ELF-1 (cell line): ENCODE measurements at places on chromosomes 7 and 10.

DNA sequence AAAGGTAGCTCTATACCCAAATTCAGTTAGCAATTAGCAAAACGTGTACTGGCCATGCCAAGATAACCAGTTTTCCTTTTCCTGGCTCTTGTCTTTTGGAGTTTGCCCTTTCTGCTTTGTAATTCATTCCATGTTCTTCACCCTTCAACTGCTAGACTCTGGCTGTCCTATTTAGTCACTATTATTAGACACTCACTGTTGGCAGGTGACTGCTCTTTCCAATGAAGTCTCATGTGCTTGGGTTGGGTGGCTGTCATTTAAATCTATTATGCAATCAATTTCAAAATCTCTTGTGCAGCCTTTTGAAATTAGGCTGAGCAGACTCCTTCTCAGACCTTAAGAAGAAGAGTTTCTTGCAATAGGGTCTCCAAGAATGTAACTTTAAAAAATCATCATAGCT is 266.5 kb downstream of the GPR158 start:
- no peak for DNase-seq

DNA sequence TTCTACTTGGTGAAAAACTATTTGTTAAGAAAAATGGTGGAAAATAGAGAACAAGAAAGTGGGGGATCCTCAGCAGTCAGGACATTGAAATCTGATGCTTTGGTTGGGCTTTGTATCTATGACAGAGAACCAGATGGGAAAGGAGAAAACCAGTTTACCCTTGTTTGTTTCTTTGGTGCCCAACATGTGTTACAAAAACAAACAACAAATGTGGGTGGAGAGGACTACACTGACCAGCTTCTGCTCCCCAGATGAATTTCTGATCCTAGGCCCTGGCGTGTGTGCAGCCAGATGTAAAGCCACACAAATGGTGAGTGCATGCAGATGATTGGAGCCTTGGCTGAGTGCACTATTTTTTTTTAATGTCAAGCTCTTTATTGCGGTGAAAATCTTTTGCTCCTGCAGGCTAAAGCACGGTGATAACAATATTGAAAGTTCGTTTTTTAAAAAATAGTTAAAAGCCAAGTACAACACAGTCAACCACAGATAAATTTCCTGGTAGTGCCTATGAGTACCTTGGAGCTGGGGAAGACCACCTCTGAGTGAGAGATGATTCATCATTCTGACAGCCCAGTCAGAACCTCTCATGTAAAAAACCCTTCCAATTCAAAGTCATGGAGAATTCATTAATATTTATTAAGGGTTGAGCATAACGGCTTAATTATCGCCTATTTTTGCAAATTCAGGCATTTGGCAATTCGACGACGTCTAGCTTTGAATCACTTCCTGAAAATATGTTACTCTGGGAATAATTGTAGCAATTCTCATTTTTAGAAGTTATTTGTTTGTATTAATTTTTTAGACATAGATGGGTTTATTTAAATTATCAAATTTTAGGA is 163.7 kb downstream of the AGMO start:
- DNase-seq = no peak

DNA sequence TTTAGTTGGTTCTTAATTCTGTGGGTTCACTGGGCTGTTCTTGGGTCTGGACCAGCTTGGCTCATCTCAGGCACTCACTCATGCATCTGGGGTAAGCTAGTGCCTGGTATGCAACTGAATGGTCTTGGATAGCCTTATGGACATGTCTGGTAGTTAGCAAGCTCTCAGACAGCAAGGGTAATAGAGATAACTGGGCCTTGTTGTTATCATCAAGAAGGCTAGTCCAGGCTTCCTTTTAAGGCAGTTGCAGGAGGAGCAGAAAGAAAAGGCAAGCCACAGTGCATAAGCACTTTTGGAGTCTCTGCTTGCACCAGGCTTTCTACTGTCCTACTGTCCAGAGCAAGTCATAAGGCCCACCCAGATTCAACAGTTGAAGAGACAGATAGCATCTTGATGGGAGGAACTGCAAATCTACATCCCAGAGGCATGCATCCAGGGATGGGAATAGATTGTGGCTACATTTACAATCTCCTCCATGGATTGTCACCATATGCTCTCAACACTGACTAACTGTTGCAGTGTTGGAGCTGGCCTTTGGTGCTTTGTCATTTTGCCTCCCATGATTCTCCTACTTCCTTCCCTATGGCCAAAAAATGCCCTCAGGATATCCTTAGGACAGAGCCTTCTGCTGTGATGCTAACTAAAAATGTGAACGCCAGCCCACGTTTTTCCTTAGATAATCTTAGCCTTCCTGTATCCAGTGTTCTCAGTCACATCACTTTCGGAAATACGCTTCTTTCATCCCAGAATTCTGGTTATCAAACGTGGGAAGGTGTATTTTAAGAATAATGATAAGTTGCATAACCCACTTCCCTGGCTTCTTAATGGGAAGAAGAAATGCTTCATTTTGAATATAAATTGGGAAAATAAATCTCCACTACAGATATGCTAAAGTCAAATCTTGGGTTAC is 3.6 kb downstream of the GIMAP4 start:
- no peak for DNase-seq

- DNase-seq = no peak
Measured at GRCh38 chr7:19362099-19362498, 216.9 kb upstream of the FERD3L start.

DNA sequence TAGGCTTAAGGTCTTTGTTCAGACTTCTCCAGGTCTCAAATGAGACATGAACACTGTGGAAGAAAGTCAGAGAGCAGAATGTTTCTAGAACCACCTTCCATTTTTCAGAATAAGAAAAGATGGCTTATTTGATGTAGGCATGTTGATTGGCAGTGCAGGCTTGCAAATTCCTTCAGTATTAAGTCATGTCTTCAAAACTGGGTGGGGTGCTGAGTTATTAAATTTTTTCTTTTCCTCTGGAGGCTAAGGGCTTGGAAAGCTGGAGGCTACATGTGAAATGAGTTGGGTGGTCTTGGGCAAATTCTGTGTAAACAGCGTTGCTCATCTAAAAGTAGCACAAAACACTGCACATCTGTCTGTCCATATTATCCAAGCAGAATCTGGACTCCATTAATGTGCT is 62.8 kb downstream of the PRTFDC1 start:
- DNase-seq = no peak

DNA sequence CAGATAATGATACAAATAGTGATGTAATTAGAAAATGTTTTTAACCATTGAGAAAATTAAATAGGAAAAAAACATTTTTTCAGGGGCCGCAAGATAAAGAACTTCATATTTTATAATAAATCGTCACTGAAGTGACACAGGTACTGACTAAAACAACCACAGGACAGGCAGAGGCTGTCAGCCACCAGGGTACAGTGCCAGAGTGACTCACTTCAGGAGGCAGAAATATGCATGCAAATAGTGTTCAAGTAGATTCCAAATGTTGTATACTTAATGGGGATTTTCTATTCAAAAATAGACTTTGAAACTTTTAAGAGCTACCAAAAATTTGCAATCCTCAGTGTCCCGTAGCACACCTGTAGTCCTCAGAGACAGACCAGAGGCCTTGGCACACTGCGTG is 68.6 kb downstream of the FRMPD2 start:
- no peak for DNase-seq

GRCh38 chr10:115761166-115761565 is 511.8 kb downstream of the GFRA1 start:
- no peak for DNase-seq

DNA sequence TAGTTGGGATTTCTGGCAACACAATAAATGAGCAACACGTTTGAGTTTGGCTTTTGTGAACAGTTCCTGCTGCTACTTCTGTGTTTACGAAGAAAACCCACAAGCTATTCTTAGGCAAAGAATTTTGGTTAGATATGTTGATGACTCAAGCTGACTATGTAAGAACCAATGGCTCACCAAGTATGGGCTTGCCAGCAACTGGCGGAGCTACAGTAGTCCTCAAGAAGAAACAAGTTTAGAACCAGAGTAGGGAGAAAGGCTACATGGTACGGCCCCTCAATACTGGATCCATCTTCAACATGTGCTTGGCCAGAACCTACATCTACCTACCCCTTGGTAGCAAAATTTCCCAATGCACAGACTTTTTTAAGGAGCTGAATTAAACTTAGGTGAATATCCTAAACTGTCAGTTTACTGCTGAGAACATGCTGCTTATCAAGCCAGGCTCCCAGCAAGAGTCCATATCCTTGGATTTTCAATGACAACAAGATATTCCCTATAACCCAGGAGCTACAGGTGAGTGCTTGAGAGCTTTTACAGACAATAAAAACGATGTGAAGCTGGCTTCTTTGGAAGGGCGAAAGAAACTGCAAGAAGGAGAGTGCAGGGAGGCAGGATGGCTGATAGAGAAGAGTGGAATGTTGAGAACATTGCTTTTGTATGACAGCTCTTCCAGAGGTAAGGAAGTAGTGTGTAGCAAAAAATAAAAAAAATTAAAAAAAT is 74.3 kb upstream of the ASAH2 start:
- peak; percentile 6 for DNase-seq

DNA sequence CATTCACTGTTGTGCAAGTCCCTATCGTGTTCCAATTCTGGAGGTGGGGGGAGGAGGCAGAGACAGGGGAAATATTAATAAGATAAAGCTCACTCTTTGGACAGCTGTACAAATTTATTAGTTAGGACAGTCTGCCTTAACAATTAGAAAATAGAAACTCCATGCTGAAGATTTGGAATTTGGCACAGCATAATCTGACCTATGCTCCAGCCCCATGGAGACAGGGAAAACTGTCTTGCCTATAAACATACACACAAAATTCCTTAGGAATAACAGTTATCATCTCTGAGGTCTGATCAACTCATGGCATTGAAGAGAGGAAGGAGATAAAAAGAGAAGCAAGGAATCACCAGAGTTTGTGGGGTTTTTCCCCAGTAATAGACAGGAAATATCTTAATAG is 335.4 kb upstream of the MEOX2 start:
- DNase-seq = no peak

- DNase-seq = no peak
Measured at GRCh38 chr7:57375783-57376182, 74.2 kb upstream of the ZNF716 start.

DNA sequence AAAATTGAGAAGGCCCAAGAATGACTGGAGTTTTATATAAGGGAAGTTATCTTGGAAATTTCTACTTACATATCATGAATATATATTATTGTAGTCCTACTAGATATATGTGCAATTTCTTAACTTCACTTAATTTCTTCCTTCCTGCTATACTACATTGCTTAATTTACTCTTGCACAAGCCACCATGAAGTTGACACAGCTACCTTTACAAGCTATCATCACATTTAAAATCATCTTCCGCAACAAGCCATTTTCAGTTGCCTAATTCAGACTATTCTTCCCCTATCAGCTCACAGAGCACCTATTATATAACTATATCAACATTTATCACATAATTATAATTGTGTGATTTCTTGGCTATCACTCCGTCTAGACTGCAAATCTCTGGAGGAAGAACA is 418.4 kb downstream of the PARD3 start:
- DNase-seq = no peak

DNA sequence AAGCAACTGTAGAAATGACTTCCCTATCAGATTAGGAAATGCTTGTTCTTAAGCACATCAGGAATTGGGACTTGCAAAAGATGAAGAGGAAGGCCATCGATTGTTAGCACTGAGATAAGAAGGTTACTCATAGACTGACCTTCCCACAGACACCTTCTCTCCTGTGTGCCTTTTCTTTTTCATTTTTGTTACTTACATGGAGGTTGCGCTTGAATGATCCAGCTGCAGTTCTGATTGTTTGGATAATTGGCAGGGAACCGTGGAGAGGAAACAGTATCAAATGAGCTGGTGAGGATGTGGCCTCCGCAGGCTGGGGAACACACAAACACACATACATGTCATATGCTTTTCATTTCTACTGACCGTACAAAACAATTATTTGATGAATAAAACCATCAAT is 134.9 kb upstream of the RSU1 start:
- DNase-seq = no peak

DNA sequence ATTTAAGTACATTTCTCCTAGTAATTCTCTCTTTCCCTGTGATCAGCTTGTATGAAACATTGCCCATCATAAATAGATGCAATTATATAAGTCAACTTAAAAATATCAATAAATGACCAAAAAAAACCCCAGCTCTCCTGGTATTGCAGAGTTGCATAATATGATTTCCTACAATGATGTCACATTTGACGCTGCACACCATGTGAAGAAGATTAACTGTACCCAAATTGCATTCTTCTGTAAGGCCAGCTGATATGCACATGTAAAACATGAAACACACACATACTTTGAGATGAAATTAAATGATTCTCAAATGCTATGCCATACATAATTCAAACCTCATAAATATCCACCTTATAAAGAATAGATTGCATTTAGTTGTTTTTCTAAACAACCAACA is 115.5 kb downstream of the AGMO start:
- DNase-seq = no peak

DNA sequence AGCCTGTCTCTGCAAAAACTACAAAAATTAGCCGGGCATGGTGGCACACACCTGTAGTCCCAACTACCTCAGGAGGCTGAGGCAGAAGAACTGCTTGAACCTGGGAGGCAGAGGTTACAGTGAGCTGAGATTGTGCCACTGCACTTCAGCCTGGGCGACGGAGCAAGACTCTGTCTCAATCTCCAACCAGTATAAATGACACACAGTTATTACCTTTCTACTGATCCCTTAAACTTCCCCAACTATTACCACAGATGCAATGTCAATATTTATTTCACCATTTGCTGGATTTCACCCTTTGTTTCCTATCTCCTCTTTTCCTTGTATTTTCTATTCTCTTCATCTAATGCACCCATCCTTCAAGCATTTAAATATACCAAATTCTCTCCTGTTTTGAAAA is 431.8 kb downstream of the GRM8 start:
- DNase-seq = no peak

DNA sequence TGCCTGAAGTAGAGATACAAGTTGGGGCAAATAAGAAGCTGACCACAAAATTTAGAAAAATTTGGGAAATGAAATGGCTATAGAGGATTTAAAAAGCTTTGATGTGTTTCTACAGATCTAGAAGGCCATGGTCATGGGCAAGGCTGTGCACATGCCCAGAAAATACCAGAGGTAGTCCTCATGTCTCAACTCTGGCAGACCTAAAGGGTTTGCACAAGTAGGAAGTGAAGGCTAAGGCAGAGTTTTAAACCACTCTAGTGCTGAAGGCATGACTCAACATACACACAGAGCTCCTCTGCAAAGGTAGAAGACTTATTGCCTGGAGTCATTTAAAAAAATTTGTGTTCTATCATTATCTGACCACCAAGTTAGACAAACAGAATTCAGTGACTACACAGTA is 364.6 kb downstream of the CCSER2 start:
- no peak for DNase-seq
